ENCODE measurements at places on chromosomes 5 and 9. TPM values are rescaled to one million over a fixed set of nuclear protein-coding genes. Genes with fewer than 3 reads are reported as not detected.

GRCh38 chr5:98927242-98927988, 1.4 kb downstream of the CHD1 start:
- peak; percentile 34 for DNase-seq

- DNase-seq: peak; percentile 11
Measured at GRCh38 chr5:154038261-154038706, 426 bp downstream of the FAM114A2 start.

- DNase-seq: no peak
Measured at GRCh38 chr5:86864051-86864450, 246.3 kb downstream of the COX7C start.

DNA sequence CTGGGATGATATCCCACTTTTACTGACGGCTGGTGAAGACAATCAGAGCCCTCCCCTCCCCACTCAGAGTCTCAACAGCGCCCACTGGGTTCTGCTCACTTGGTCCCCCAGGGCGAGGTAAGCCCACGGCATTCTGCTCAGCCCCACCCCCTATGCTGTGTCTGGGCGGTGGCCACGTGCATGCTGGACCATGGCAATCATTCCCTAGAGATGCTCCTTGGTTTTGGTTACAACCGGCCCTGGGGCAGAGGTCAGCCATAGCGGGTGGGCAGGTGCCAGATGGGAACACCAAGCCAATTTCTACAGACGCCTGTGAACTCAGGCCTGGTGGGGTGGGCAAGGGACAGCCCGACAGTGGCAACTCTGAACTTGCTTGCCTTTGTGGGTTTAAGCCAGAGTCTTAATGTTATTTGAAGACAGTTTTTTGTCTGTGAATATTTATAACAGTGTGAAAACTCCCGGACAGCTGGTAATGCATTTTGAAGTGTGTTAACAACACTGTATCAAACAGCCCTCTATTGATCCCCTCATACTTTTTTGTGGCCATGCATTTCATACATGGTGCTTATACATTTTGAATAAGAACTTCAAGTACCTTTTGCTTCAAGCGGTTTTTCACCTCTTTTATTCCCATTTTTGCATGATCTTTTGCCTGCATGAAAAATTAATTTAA, 94.2 kb downstream of the CRB2 start:
- no peak for DNase-seq

GRCh38 chr9:36503172-36504088, 69.3 kb upstream of the MELK start:
- DNase-seq: no peak

DNA sequence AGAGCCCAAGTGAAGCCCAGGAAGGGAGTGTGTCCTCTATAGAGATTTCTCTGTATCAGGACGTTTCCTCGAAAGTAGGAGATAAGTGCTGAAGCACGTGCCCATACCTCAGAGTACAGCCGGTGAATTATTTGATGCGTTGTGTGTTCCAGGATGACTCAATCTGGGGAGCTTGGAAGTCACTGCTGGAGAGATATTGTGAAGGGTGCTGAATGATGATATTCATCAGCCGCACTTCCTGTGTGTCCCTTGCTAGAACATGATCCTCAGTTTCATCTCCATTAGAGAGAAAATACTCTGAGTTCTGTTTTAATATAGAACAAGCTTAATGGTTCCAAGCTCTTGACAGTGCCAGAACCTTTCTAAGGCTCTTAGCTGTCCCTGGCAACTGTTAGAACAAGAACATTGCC, 402.3 kb upstream of the ADAMTSL1 start:
- no peak for DNase-seq

Gene CCNJL
- total RNA-seq: 1.5 TPM

Measured in T-helper 17 cell (primary cell).